ENCODE measurements at places on chromosomes 3 and 15.

GRCh38 chr3:48012659-48013058 lies 3.6 kb downstream of the MAP4 start:
- DNase-seq = no peak

- DNase-seq = no peak
These were observed 9.4 kb upstream of the SACM1L start for GRCh38 chr3:45679805-45680204.

GRCh38 chr3:131843174-131843573 lies 191.6 kb downstream of the CPNE4 start:
- no peak for DNase-seq

- no peak for DNase-seq
These were observed 4.5 kb downstream of the FETUB start for GRCh38 chr3:186644683-186645082.

DNA sequence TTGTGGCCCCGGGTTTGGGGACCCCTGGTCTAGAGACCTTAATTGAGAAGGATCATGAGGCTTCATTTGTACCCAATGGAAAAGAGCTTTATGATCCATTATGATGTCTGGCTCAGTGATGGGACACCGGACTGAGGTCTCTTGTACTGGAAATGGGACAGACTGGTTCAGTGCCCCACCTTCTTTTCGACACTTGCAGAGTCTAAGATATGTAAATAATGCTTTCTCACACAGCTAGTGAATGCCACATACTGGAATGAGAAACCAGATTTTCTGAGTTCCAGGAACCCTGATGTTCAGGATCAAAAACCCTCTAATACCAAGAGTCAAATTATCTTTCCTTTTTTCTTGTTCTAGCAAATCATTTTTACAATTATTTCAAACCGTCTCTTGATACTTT lies 116.3 kb upstream of the ARPP21 start:
- no peak for DNase-seq

DNA sequence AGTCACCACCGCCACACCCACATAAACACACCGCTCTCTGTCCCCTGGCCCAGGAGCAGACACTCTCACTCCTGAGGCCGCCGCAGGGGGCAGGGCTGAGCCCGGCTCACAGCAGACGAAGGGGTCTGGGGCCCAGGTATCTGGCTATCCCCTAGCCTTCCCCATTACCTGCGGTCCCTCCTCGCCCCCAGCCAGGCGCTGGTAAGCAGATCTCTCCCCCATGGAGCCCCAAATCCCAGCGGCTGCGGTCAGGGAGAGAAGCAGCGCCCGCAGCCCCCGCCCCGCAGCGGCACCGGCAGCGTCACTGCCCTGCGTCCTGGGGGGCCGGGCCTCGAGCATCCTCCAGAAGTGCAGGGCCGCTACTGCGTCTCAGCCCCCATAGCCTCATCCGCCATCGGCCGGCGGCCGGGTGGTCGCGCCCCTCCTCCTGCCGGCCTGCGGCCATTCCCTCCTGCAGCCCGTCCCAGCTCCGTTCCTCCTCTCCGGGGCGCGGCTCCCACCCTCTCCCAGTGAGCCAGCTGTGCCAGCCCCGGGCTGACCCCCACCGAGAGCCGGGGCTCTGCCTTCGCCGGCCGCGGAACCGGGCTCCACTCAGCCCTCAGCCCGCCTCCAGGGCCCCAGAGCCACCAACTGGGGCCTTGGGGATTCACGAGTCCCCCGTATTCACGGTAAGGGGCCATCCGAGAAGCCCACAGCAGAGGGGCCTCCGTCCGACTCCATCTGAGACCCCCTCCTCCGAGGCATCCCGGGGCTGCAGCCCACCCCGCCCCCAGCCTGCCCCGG lies 13.1 kb downstream of the TNK2 start:
- DNase-seq = no peak

DNA sequence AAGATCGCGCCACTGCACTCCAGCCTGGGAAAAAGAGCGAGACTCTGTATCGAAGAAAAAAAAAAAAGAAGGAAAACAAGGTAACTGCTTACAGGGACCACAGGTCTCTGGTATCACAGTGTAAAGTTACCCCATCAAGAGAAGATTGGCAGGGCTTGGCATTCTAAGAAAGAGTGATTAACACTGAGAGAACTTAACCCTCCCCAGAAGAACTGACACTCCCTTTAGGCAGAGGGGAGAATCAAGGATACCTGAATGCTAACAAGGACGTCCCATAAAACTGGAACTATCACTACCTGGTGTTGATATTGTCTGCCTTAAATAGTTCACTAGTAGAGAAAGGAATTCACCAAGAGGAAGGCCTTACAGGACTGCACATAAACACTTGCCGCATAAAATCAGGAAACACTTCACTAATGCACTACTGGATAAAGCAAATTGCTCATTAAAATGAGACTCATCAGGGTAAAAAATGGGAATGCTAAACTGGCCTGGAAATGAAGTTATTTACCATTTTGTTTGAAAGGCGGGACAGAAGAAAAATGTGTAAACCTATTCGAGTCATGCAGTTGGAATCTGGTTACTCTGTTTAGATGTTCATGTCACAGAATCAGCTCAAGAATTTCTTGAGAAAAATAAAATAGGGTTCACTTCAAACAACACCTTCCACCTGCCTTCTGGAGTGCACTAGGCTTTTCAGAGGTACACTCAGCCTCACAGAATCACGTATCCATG lies 121.6 kb downstream of the FOXP1 start:
- no peak for DNase-seq

- no peak for DNase-seq
These were observed 80.5 kb downstream of the CRTC3 start for GRCh38 chr15:90610190-90610589.
